ENCODE measurements at places on chromosomes 4 and X.

DNA sequence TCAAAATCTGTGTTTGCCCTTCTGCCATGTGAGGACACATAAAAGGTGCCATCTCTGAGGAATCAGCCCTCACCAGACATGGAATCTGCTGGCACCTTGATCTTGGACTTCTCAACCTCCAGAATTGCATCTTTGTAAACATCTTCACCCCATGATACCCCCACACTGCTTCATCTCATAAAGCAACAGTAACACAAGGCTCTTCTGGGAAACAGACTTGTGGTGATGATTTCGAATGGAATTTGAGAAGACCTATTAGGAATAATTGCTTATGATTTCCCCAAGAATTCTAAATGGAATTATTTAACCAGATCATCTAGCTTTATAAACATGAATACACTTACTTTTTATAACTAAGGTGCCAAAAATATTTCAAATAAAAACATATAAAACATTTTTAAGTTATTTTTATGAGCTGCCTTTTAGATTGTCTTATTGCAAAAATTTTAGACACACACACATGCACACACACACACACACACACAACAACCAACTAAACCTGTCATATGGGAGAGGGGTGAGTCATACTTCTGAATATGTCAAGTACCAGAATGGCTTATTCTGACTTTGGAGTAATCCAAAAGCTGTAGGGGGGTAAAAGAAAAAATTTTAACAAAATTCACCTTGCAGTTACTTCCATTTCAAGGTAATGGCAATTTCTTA, 82.0 kb downstream of the USP46 start:
- DNase-seq: no peak

DNA sequence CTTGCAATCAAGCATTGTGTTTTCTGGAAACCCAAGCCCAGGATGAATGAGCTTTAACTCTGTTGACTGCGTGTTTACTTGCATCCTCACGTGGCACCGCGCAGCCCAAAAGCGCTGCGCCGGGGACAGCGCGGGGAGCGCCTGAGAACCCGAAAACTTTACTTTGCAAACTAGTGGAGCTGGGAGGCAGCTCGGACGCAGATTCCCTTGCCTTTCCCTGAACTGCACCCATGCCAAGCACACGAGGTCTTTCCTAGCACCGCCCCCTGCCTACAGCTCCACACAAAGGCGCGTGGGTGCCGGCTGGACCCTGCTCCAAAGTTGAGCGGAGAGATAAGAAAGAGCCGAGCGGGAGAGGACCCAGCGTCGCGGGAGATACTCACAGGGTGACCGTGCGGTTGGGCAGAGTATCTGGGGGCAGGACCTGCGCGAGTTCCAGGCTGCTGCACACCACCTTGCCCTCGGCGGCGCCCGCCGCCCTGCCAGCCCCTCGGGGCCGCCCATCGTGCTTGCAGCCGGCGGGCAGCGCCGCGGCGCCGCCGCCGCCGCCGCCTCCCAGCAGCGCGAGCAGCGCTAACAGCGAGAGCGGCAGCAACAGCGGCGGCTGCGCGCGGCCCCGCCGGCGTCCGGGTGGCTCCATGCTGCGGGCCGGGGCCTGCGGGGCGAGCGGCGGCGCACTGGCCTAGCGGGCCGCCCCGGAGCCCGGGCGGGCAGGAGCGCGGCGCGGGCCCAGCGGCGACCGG, 550 bp downstream of the ADGRA3 start:
- no peak for DNase-seq

- no peak for DNase-seq
Observed at GRCh38 chr4:8325291-8325973, 55.9 kb downstream of the HTRA3 start.

- DNase-seq: no peak
Observed at GRCh38 chr4:3827616-3828492, 61.7 kb downstream of the ADRA2C start.

GRCh38 chrX:140447150-140447549, 57.7 kb downstream of the SOX3 start:
- no peak for DNase-seq

- DNase-seq: no peak
Observed at GRCh38 chrX:136168929-136169735, 21.8 kb downstream of the FHL1 start.

- DNase-seq: no peak
Observed at GRCh38 chrX:153627675-153628111, 19.3 kb upstream of the DUSP9 start.

- no peak for DNase-seq
Observed at GRCh38 chr4:62670514-62670913, 1470.4 kb downstream of the ADGRL3 start.

GRCh38 chr4:148273501-148273986, 168.7 kb downstream of the NR3C2 start:
- DNase-seq: no peak

- DNase-seq: peak; percentile 1
Observed at GRCh38 chr4:22099896-22100295, 151.3 kb upstream of the KCNIP4 start.

- DNase-seq: no peak
Observed at GRCh38 chr4:108559911-108560310, 60.5 kb upstream of the RPL34 start.

GRCh38 chrX:13254076-13254785, 65.6 kb downstream of the ATXN3L start:
- no peak for DNase-seq

- no peak for DNase-seq
Observed at GRCh38 chrX:151543706-151544105, 19.8 kb upstream of the PASD1 start.

GRCh38 chr4:33959519-33959918, 2284.8 kb downstream of the ARAP2 start:
- no peak for DNase-seq

- DNase-seq: no peak
Observed at GRCh38 chr4:180489787-180490186, 1753.4 kb upstream of the TENM3 start.

GRCh38 chrX:135432881-135433521, 11.3 kb downstream of the SMIM10L2A start:
- DNase-seq: no peak

GRCh38 chr4:13849778-13850177, 222.3 kb upstream of the BOD1L1 start:
- DNase-seq: no peak

DNA sequence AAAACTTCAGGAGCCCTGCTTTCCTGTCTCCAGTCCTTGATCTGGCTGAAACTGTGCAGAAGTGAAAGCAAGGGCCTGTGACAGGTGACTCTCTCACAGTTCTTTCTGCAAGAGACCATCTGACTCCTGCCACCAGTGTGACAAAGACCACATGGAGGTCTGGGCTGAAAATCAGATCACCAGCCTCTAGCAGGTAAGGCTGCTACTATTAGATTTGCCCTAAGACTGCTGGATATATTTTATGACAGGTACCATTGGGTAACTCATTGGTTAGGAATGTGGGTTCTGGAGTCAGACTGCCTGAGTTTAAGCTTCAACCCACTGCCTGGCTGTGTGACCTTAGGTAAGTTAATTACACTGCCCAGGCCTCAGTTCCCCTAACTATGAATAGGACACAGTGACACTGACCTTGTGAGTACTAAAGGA, 163.3 kb upstream of the SLC7A11 start:
- DNase-seq: no peak
